Chondrocyte (in vitro differentiated cells): ENCODE measurements at places on chromosomes 5 and 9. TPM values are rescaled to one million over a fixed set of nuclear protein-coding genes. Genes with fewer than 3 reads are reported as not detected.

The HTR1A gene
- not detected in 3 replicates for total RNA-seq

The CDC23 gene
- 28.8 to 32.4 TPM (median 30.8 TPM) in 3 replicates for total RNA-seq

The SCGB3A2 gene
- total RNA-seq = not detected in 3 replicates

The SPATA31A3 gene
- not detected in 3 replicates for total RNA-seq

The ELOVL7 gene
- 0.22 to 0.40 TPM (median 0.28 TPM) in 3 replicates for total RNA-seq

The GRK6 gene
- total RNA-seq = 19.9 to 26.3 TPM (median 23.8 TPM) in 3 replicates

The PCDHB11 gene
- 0.90 to 2.4 TPM (median 1.3 TPM) in 3 replicates for total RNA-seq

The ZDHHC12 gene
- total RNA-seq = 23.6 to 24.7 TPM (median 24.3 TPM) in 3 replicates

The ADAM19 gene
- total RNA-seq = 43.5 to 125 TPM (median 125 TPM) in 3 replicates

The LCN1 gene
- total RNA-seq = 0.60 TPM in 1 of 3 replicates, not detected in the others

The GABRB2 gene
- not detected in 3 replicates for total RNA-seq

The PCDHGB3 gene
- 0.21 to 0.36 TPM (median 0.30 TPM) in 3 replicates for total RNA-seq

The NIPAL4 gene
- 0.41 to 0.87 TPM (median 0.60 TPM) in 3 replicates for total RNA-seq

The PFN3 gene
- total RNA-seq = not detected in 3 replicates

The CATSPER3 gene
- total RNA-seq = 0.17 to 0.64 TPM (median 0.39 TPM) in 3 replicates

The SLC36A3 gene
- not detected in 3 replicates for total RNA-seq

The RNF180 gene
- total RNA-seq = 5.8 to 6.4 TPM (median 6.1 TPM) in 3 replicates

The MVB12B gene
- 13.1 to 15.3 TPM (median 13.9 TPM) in 3 replicates for total RNA-seq

The RASEF gene
- total RNA-seq = 0.27 to 0.41 TPM in 2 of 3 replicates, not detected in the other

The PCDHB13 gene
- total RNA-seq = 2.4 to 2.9 TPM (median 2.9 TPM) in 3 replicates

The LOX gene
- total RNA-seq = 320 to 615 TPM (median 611 TPM) in 3 replicates

The SFXN1 gene
- 51.8 to 58.9 TPM (median 57.4 TPM) in 3 replicates for total RNA-seq

The DOK3 gene
- 4.7 to 7.7 TPM (median 7.5 TPM) in 3 replicates for total RNA-seq

The CAPSL gene
- total RNA-seq = not detected in 3 replicates

The KIF27 gene
- total RNA-seq = 2.7 to 4.4 TPM (median 3.1 TPM) in 3 replicates

The KIF4B gene
- 0.07 TPM in 1 of 3 replicates, not detected in the others for total RNA-seq

The CCL27 gene
- not detected in 3 replicates for total RNA-seq

The RMI1 gene
- 7.7 to 9.1 TPM (median 7.9 TPM) in 3 replicates for total RNA-seq

The POU5F2 gene
- 0.45 to 0.92 TPM (median 0.62 TPM) in 3 replicates for total RNA-seq

The SLCO6A1 gene
- total RNA-seq = 0.82 to 1.8 TPM (median 1.1 TPM) in 3 replicates

The RMRP gene
- total RNA-seq = 11,782 to 13,339 TPM (median 12,386 TPM) in 3 replicates

The POLR1E gene
- total RNA-seq = 12.7 to 13.9 TPM (median 13.7 TPM) in 3 replicates

The WDR38 gene
- not detected in 3 replicates for total RNA-seq

The F12 gene
- 0.99 to 2.1 TPM (median 1.8 TPM) in 3 replicates for total RNA-seq

The CCDC192 gene
- not detected in 3 replicates for total RNA-seq

The CDK9 gene
- total RNA-seq = 54.9 to 67.6 TPM (median 60.3 TPM) in 3 replicates

The EGFLAM gene
- total RNA-seq = 0.12 to 0.38 TPM in 2 of 3 replicates, not detected in the other

The HSPA5 gene
- total RNA-seq = 176 to 369 TPM (median 362 TPM) in 3 replicates

The GLIPR2 gene
- total RNA-seq = 101 to 110 TPM (median 102 TPM) in 3 replicates

The PLAC8L1 gene
- total RNA-seq = 0.59 to 0.97 TPM (median 0.94 TPM) in 3 replicates

The TEX53 gene
- total RNA-seq = not detected in 3 replicates

The FOXI1 gene
- not detected in 3 replicates for total RNA-seq

The CTSV gene
- 0.34 to 0.90 TPM (median 0.85 TPM) in 3 replicates for total RNA-seq

The SMIM33 gene
- not detected in 3 replicates for total RNA-seq

The PCDH1 gene
- 10.9 to 85.4 TPM (median 82.9 TPM) in 3 replicates for total RNA-seq

The SHROOM1 gene
- total RNA-seq = 6.5 to 7.7 TPM (median 7.6 TPM) in 3 replicates

The IL7R gene
- total RNA-seq = 0.36 to 0.56 TPM (median 0.50 TPM) in 3 replicates

The RGP1 gene
- 27.7 to 28.6 TPM (median 27.9 TPM) in 3 replicates for total RNA-seq

The LRRC8A gene
- total RNA-seq = 36.9 to 58.9 TPM (median 55.0 TPM) in 3 replicates

The PCDH12 gene
- total RNA-seq = 0.02 TPM in 1 of 3 replicates, not detected in the others

The SUSD3 gene
- not detected in 3 replicates for total RNA-seq

The CIZ1 gene
- total RNA-seq = 130 to 147 TPM (median 140 TPM) in 3 replicates

The GLDC gene
- 0.25 to 0.48 TPM (median 0.44 TPM) in 3 replicates for total RNA-seq

The TAS2R1 gene
- 1.6 to 1.7 TPM in 2 of 3 replicates, not detected in the other for total RNA-seq

The LECT2 gene
- total RNA-seq = not detected in 3 replicates
